ENCODE measurements at places on chromosomes 1 and 21. TPM values are rescaled to one million over a fixed set of nuclear protein-coding genes. Genes with fewer than 3 reads are reported as not detected.
A peak's percentile ranks its signal among the peaks of the same experiment; 100 is the strongest.

DNA sequence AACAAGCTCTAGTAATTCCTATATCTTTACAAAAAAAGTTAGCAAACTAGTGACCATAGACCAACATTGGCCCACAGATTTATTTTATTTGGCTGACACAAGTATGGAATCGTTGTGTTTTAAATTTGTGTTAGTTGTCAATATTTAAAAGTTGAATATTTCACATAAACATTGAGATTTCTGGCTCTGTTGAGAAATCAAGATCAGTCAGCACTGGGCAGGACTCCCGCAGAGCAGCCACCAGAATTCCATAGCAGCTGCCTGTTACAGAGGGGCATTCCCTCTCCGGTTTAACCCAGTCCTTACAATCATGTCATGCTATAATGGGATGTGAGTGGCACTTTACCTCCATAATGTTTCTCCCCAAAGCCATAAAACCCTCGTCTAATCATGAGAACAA lies 79.2 kb upstream of the NRIP1 start:
- H3K27me3 ChIP-seq, result no peaks in the 10 kb centered on the region
- H3K4me1 ChIP-seq, result no peaks in the 10 kb centered on the region
- no peak for DNase-seq
- no peaks in the 10 kb centered on the region for H3K36me3 ChIP-seq

The SYTL1 gene
- 0.65 TPM for total RNA-seq

The LCE1A gene
- total RNA-seq, result not detected

- H3K27me3 ChIP-seq, result no peaks in the 10 kb centered on the region
- DNase-seq, result no peak
- H3K36me3 ChIP-seq, result no peaks in the 10 kb centered on the region
- no peak overlapping the region for H3K27ac ChIP-seq
Measured at GRCh38 chr1:108011295-108011694, 46.3 kb upstream of the VAV3 start.

- DNase-seq, result no peak
- H3K27ac ChIP-seq, result no peak overlapping the region
- no peak overlapping the region for H3K4me3 ChIP-seq
- H3K27me3 ChIP-seq, result no peaks in the 10 kb centered on the region
Measured at GRCh38 chr1:206809504-206810084, 37.3 kb upstream of the IL10 start.

- no peak overlapping the region for H3K4me3 ChIP-seq
- H3K36me3 ChIP-seq, result peaks cover 9% of the 10 kb centered on the region
- no peak for DNase-seq
- no peaks in the 10 kb centered on the region for H3K27me3 ChIP-seq
- peaks cover 24% of the 10 kb centered on the region for H3K4me1 ChIP-seq
Measured at GRCh38 chr1:154349121-154349520, 23.8 kb downstream of the ATP8B2 start.

The TEDDM1 gene
- total RNA-seq, result not detected

The KCNE1 gene
- 8.8 TPM for total RNA-seq

DNA sequence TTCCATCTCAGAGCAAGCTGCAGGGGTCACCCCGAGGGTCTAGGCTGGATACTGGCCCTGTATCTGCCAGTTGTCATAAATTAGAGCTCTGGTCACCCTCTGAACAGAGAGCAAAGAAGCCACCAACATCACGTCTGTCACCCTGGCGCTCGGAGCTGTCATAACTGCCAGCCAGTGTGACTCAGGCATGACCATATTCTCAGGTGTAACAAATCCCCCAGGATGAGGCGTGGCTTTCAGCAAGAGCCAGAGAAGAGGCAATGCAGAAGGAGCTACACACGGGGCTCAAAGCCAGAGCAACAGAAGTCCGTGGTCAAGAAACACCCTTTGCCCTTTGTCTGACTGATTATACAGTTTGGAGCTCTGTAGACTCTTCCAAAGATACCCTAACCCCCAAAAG lies 40.0 kb downstream of the PRAMEF20 start:
- H3K4me1 ChIP-seq, result no peaks in the 10 kb centered on the region
- H3K27ac ChIP-seq, result no peak overlapping the region
- no peaks in the 10 kb centered on the region for H3K27me3 ChIP-seq
- no peak overlapping the region for H3K4me3 ChIP-seq
- no peaks in the 10 kb centered on the region for H3K36me3 ChIP-seq

GRCh38 chr1:22250724-22251123 lies 107.8 kb upstream of the WNT4 start:
- no peak for DNase-seq
- H3K27me3 ChIP-seq, result peaks cover 2% of the 10 kb centered on the region
- no peaks in the 10 kb centered on the region for H3K4me1 ChIP-seq
- no peak overlapping the region for H3K27ac ChIP-seq
- no peak overlapping the region for H3K4me3 ChIP-seq
- H3K36me3 ChIP-seq, result no peaks in the 10 kb centered on the region

DNA sequence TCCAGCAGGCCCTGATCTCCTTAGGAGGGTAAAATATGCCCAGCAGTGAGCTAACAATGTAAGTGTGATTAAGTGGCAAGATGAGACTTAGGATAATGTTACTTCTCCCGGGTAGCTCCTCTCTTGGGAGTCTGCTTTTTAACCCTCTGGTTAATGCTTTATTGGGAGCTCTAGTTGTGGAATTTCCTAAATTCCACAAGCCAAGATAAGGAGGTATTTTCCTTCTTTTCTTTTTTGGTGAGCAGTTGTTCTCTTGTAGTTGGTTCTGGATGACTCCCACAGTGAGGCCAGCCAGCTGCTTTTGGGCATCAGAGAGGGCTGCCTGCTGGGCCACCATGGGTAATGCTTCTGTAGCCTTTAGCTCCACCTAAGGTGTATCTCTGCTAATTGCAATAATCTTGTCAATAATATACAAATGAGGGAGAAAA lies 19.3 kb downstream of the C1orf52 start:
- H3K27me3 ChIP-seq, result no peaks in the 10 kb centered on the region
- H3K36me3 ChIP-seq, result no peaks in the 10 kb centered on the region
- DNase-seq, result no peak
- no peak overlapping the region for H3K4me3 ChIP-seq
- H3K4me1 ChIP-seq, result no peaks in the 10 kb centered on the region

GRCh38 chr1:87834151-87834550 lies 505.5 kb downstream of the LMO4 start:
- H3K27me3 ChIP-seq, result no peaks in the 10 kb centered on the region
- H3K4me3 ChIP-seq, result no peak overlapping the region
- no peak overlapping the region for H3K27ac ChIP-seq

The POU3F1 gene
- 0.17 TPM for total RNA-seq

GRCh38 chr1:113903501-113904292 lies 902 bp downstream of the AP4B1 start:
- DNase-seq, result no peak
- peak overlapping the region; percentile 70 for H3K4me3 ChIP-seq
- peak overlapping the region; percentile 97 for H3K27ac ChIP-seq
